ENCODE measurements at places on chromosomes 12 and 14.
A peak's percentile ranks its signal among the peaks of the same experiment; 100 is the strongest.

- no peaks in the 10 kb centered on the region for H3K36me3 ChIP-seq
- peak; percentile 33 for DNase-seq
- H3K27me3 ChIP-seq: no peaks in the 10 kb centered on the region
- no peak overlapping the region for H3K27ac ChIP-seq
- peaks cover 34% of the 10 kb centered on the region for H3K4me1 ChIP-seq
Observed at GRCh38 chr14:50545618-50546017, 13.2 kb upstream of the MAP4K5 start.

- no peak for DNase-seq
- H3K36me3 ChIP-seq: no peaks in the 10 kb centered on the region
- H3K4me3 ChIP-seq: no peak overlapping the region
- no peaks in the 10 kb centered on the region for H3K4me1 ChIP-seq
- peaks cover 1% of the 10 kb centered on the region for H3K27me3 ChIP-seq
Observed at GRCh38 chr14:22271838-22272799, 316.9 kb downstream of the DAD1 start.

GRCh38 chr14:51307551-51307950 lies 67.5 kb downstream of the TMX1 start:
- DNase-seq: no peak
- H3K4me3 ChIP-seq: no peak overlapping the region
- H3K4me1 ChIP-seq: no peaks in the 10 kb centered on the region
- H3K27ac ChIP-seq: no peak overlapping the region

- peak; percentile 73 for DNase-seq
- H3K36me3 ChIP-seq: no peaks in the 10 kb centered on the region
- peak overlapping the region; percentile 37 for H3K4me3 ChIP-seq
- H3K4me1 ChIP-seq: peaks cover 84% of the 10 kb centered on the region
- H3K27me3 ChIP-seq: peaks cover 19% of the 10 kb centered on the region
- no peak overlapping the region for H3K27ac ChIP-seq
Observed at GRCh38 chr12:48883305-48884161, 17.9 kb upstream of the RND1 start.

GRCh38 chr14:98714626-98715425 lies 557.2 kb downstream of the BCL11B start:
- no peak overlapping the region for H3K27ac ChIP-seq
- no peaks in the 10 kb centered on the region for H3K36me3 ChIP-seq
- no peak overlapping the region for H3K4me3 ChIP-seq
- peaks cover 5% of the 10 kb centered on the region for H3K27me3 ChIP-seq
- no peak for DNase-seq
- H3K4me1 ChIP-seq: peaks cover 5% of the 10 kb centered on the region

DNA sequence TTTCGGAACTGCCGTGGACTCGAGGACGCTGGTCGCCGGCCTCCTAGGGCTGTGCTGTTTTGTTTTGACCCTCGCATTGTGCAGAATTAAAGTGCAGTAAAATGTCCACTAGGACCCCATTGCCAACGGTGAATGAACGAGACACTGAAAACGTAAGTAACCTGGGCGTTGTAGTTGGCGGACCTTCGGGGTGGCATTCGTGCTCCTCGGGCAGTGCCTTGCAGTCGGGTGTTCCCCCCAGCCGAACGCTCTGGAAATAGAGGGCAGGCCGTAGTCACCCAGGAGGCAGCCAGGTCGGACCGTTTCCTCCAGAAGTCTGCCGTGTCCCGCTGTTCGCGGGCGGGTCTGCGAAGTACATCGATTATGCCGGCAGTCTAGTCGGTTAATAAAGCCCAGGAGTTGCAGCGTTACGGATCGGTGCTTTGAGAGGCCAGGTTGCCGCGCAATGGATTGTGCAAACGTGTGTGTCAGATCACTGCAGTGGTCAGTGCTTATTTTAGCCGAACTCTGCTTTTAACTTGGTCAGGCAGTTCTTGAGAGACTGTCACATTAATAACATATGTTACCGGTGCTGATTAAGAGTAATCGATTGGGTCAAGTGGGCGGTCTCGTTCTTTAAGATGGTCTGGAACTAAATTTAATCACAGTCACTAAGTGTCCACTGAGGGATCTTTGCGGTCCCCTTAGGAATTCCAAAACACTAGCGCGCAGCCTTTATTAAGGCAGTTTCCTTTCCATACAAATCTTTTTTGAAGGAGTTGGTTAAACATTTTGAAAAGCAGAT lies 906 bp downstream of the MARK3 start:
- peak overlapping the region; percentile 88 for H3K27ac ChIP-seq
- peaks cover 35% of the 10 kb centered on the region for H3K4me1 ChIP-seq
- DNase-seq: no peak
- H3K27me3 ChIP-seq: 0 out of 2 replicates have a peak, but pooled peaks cover 1% of the 10 kb centered on the region
- peaks cover 4% of the 10 kb centered on the region for H3K36me3 ChIP-seq

DNA sequence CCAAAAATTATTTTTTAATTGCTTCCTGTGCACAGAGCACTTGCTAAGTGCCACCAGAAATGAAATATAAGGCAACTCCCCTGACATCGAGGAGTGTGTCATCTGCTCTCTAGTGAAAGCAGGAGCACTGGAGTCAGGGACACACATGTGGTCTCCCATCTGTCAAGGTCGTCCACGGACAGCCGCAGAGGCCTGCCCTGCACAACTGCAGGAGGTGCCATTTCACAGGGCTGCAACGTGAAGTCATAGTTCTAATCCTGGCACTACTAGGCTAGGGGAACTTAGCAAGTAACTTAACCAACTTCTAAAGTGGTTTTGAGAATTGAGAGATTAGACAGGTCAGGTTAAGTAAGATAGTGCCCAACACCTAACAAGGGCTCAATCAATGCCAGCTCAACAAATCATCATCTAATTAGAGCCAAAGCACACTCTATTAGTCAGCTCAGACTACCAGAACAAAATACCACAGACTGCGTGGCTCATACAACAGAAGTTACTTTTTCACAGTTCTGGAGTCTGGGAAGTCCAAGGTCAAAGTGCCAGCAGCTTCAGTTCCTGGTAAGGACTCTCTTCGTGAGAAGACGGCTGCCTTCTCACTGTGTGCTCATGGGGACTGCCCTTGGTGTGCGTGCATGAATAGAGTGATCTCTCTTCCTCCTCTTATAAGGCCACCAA lies 30.7 kb downstream of the FOXN3 start:
- peaks cover 82% of the 10 kb centered on the region for H3K4me1 ChIP-seq
- peak overlapping the region; percentile 30 for H3K27ac ChIP-seq
- H3K27me3 ChIP-seq: no peaks in the 10 kb centered on the region

- no peaks in the 10 kb centered on the region for H3K36me3 ChIP-seq
- no peak for DNase-seq
Observed at GRCh38 chr12:74401035-74401434, 136.6 kb upstream of the ATXN7L3B start.

GRCh38 chr12:47870175-47870781 lies 34.5 kb downstream of the VDR start:
- no peak overlapping the region for H3K4me3 ChIP-seq
- DNase-seq: peak; percentile 54
- peaks cover 22% of the 10 kb centered on the region for H3K4me1 ChIP-seq
- H3K36me3 ChIP-seq: no peaks in the 10 kb centered on the region
- H3K27ac ChIP-seq: peak overlapping the region; percentile 6
